ENCODE measurements at places on chromosomes 7 and 10.

DNA sequence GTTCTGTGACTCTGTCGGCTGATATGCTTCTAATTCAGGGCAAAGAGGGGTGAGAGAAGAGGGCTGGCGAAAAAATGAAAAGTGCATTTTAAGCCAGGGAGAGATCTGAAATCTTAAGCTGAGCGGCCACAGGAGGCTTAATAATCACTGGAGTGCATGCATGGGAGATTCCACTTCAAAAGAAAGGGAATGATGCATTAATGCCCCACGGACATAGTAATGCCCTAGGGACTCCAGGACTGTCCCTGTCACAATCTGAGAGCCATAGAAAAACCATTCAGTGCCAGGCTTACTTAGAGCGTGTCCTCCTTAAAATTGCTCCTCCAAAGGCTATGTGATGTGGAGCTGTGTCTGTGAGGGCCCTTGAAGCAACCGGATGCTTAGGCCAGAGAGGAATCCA is 75.1 kb downstream of the NHLRC2 start:
- no peak for DNase-seq

DNA sequence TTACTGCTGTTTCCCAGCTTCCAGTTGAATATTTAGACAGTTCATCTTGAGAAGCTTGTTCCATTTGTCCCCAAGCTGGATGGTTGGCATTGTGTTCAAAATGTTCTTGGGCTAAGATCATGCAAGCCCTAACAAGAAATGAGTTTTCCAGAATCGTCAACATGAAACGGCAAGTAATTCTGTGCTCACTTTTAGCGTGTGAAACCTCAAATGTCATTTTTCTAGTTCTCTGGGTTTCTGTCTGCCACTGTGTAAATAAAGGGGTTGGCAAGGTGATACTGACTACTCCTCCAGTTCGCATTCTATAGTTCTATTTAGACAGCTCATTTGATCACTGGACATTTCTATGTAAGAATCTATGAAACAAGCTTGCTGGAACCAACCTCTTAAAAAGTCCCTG is 194.0 kb downstream of the AHR start:
- no peak for DNase-seq

DNA sequence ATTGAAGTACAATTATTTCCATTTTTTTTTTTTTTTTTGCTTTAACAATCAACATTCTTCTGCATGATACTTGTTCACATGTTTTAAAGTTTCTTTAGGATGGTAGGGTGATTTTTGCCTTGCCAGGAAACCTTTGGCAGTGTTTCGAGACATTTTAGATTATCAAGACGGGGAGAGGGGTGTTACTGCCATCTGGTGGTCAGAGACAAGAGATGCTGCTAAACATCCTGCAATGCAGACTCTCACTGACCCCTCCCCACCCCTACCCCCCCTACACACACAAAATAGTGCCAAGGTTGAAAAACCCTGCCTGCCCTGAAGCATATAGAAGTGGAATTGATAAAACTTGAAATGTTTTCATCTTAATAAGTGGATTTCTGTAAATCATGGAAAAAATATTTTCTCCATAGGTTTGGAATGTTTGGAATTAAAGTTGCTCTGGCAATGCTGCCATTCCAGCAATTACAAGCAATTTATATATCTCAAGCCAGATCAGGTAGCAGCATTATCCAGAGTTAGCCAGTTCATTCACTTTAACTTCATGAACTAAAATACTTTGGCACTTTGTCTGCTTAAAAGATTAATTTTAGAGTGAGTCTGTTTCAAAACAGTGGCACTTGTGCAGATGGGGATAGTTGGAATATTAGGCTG is 62.1 kb downstream of the SDHAF3 start:
- DNase-seq = peak; percentile 68

GRCh38 chr7:122460936-122461335 is 156.4 kb upstream of the FEZF1 start:
- DNase-seq = no peak

- DNase-seq = peak; percentile 66
Observed at GRCh38 chr7:78226059-78226719, 427.6 kb downstream of the PHTF2 start.

GRCh38 chr7:77479536-77480088 is 57.5 kb upstream of the PTPN12 start:
- DNase-seq = no peak

DNA sequence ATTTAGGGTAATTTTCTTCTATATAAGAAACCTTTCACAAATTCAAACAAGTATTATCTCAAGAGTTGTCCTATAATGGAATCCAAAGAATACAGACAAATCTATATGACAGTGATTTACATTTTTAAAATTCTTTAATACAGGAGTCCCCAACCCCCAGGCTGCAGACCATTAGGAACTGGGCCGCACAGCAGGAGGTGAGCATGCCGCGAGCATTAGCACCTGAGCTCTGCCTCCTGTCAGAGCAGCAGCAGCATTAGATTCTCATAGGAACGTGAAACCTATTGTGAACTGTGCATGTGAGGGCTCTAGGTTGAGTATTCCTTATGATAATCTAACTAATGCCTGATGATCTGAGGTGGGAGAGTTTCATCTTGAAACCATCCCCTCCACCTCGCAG is 37.7 kb downstream of the SNX13 start:
- DNase-seq = no peak

GRCh38 chr10:128958834-128959690 is 508.0 kb upstream of the MGMT start:
- DNase-seq = no peak

All from M059J (cell line).